ENCODE measurements at places on chromosomes 1 and 21. TPM values are rescaled to one million over a fixed set of nuclear protein-coding genes. Genes with fewer than 3 reads are reported as not detected.

Gene LCE3B
- not detected for polyA plus RNA-seq

Gene FAM72A
- polyA plus RNA-seq: 4.6 TPM

GRCh38 chr1:89660224-89661061, 27.5 kb downstream of the LRRC8C start:
- peak; percentile 71 for DNase-seq

- DNase-seq: no peak
These were observed 21.3 kb downstream of the FAM78B start for GRCh38 chr1:166145499-166145898.

DNA sequence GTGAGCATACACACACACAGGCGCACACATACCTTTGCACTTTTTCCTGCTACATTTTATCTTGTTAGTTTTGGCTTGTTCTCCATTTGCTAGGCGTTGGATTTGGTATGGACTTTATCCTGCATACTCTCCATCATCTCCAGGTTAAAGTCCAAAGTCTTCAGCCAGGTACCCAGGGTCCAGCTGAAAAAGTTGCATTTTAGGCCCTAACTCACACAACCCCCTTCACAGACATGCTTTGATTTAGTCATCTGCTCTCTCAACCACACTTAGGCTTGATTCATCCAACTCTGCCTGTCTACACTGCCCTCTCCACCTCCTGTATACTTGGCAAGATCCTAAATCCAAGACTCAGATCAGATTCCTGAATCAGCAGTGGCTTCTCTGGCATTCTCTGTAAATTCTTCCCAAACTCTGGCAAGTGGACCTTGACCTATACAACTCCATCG, 10.7 kb upstream of the LAMB3 start:
- DNase-seq: no peak

DNA sequence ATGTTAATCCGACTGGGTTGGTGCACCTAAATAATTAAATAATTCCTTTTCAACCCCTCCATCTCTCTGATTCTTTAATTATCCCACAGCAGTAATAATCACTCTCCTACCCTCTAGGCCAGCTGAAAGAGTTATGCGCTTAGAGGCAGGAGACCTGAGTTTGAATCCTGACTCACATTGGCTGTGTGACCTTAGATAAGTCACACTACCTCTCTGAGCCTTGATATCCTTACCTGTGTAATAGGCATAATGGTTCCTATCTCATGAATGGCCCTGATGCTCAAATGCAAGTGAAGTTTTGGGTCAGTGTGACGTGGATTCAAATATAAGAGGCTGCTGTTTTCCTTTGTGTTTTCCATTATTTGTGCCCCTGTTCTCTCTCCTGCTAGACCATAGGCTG, 8.1 kb downstream of the MYOM3 start:
- DNase-seq: no peak

- no peak for DNase-seq
These were observed 55.8 kb downstream of the TRIM33 start for GRCh38 chr1:114455102-114455785.

DNA sequence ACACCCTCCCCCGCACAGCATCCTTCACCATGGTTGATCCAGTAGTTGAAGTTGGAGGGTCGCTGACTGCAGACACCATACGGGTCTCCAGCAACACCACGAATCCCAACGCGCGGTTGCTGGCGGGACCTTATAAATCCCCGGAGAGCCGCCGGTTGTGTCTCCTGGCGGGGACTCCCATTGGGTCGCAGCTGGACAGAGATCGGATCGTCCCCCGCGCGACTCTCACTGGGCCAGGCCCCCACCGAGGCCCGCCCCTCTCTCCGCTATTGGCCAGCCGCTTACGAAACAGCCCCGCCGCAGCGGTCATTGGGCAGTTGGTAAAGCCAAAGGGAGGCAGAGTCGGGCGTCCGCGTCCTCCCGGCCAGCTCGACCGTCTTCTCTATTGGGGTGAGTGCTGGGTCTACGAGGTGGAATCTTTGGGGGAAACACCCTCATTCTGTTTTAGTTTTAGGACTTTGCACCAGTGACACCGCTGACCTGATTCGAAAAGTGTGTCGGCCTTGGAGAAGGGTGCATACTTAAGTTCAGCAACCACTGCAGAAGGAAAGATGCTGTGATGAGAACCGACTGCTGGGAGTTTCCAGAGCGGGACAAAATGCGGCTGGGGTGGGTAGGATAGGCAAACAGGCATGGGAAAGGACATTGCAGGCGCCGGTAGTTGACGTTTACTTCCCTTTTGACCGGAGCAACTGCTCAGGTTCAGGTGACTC, 27.4 kb downstream of the RABIF start:
- peak; percentile 81 for DNase-seq
